ENCODE measurements at places on chromosomes 3 and 15.

DNA sequence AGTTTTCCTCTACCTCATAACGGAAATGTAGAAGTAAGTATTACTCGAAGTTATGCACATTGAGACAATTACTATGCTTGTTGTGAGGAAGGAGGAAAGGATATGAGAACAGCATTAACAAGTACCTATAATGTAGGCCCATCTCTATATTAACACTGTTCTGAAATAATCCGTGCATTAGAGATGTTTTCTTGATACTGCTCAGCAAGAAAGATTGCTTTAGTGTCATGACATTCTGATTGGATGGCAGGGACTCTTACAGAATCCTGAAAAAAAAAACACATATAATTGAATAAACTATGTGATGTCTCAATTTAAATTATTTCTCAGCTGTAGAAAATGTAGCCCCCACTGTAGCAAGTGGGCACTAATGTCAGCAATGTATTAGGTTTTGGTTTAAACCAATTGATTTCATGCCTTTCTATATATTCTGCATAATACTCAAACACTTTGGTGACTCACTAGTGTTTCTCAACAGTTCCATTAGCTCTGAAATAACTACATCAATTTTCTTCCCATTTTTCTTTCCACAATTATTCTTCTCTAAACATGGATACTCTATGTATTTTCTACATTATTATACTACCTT lies 598.3 kb upstream of the BCHE start:
- no peak for DNase-seq

- DNase-seq, result no peak
These were observed 3.2 kb downstream of the AKAP13 start for GRCh38 chr15:85383470-85384148.

GRCh38 chr3:48435774-48436476 lies 4.0 kb downstream of the CCDC51 start:
- DNase-seq, result peak; percentile 77

DNA sequence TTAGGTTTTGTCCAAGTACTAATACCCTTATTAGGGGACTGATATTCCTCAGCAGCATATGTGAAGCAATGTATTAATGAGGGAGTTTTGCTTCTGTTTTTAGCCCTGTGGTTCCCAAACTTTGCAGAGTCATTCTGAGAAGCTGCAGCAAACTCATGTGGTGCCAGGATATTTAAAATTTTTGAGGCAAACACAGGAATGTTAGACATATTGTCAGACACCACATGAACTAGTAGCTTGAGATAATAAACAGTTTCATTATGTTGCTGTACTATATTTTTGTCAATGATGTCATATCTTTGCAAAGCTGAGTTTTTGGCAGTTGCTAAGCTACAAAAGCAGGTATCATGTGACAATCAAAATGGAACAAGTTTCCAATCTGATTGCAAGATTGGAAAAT lies 36.6 kb downstream of the ATP6V1A start:
- DNase-seq, result no peak

DNA sequence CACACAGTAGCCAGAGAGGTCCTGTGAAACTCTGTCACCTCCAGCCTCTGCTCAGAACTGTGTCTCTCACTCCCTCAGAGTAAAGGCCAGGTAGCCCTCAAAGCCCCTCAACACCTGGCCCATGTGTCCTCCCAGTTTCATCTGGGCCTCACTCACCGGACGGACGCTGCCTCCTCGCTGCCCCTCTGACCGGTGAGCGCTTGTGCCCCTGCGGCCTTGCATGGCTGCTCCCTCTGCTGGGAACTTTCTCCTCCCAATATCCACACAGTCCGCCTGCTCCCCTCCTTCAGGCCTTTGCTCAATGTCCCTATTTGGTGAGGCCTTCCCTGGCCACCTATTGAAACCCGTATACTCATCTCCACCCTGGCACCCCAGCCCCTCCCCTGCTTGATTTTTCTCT lies 36.8 kb upstream of the TRH start:
- no peak for DNase-seq

DNA sequence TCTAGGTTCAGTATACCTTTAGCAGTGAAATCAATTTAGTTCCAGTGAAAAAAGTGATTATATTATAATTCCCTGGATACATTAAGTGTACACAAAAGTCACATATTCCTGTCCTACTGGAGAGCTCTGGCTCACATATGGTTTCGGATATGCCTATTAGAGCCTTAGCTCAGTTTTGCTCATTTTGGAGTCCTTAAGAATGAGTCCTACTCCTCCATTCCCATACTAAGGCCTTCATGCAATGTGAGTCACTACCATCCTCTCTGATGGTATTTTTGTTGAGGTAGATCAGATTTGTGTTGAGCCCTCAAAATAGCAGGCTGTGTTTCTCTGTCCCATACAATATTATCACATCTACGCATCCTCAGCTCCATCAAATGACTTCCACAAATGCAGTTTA lies 294.2 kb upstream of the COL8A1 start:
- DNase-seq, result no peak

DNA sequence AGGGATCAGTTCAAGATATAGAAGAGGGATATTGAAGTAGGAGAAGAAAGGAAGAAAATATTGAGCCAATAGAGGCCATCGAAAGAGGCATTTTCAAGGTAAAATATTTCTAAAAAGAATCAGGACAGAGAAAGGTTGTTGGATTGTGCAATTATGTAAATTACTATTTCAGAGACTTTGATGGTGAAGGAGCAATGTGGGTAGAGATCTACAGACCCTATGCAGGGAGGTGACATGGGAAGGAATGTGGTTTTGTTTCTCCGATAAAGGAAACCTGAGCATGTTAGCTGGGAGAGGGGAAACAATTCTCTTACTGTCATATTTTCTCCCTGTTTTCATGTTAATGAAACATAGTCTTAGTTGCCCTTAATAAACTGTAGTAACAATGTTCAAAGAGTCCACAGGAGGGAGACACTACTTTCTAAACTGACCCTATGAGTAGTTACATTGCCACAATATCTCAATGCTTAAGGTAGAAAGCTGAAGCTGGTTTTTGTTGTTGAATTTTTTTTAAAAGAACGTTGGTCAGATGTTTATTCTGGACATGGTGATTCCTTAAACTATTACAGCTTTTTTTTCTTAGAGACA lies 133.3 kb downstream of the GRM7 start:
- no peak for DNase-seq

DNA sequence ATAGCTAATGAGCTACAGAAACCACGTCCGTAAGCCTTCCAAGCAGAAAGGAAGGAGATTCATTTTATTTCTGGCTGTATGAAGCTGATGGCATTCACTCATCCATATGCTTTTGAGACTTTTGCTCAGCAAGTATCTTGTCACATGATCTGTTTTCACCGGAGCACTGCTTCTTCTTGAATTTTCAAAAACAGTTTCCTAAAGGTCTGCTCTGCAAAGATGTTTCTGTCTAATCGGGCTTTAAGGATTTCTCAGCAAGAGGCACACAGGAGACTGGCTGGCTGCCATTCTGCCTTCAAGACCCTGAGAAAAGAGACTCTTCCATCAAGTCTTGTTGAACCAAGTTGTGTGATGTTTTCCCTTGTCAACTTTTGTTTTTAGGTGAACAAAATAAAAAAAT lies 289.6 kb upstream of the LYSMD4 start:
- DNase-seq, result no peak

- DNase-seq, result no peak
These were observed 57.8 kb upstream of the KY start for GRCh38 chr3:134708671-134709070.

GRCh38 chr15:70327856-70328678 lies 230.3 kb upstream of the TLE3 start:
- DNase-seq, result no peak

DNA sequence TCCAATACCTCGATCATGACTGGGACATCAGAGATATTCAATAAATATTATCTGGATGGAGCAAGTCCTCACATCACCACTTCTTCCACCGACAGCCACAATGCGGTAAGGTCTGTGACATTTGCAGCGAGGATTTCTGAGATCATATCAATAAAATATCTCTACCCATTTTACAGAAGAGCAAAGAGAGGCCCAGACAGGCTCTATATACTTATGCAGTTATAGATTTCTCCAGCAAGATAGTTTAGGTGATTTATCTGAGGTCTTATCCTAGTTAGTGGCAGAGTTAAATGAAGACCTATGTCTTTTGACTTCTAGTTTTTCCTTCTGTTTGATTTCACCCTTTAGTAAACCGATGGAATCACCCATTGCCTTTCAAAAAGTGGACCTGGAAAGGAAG lies 81.6 kb downstream of the TNIK start:
- DNase-seq, result no peak

DNA sequence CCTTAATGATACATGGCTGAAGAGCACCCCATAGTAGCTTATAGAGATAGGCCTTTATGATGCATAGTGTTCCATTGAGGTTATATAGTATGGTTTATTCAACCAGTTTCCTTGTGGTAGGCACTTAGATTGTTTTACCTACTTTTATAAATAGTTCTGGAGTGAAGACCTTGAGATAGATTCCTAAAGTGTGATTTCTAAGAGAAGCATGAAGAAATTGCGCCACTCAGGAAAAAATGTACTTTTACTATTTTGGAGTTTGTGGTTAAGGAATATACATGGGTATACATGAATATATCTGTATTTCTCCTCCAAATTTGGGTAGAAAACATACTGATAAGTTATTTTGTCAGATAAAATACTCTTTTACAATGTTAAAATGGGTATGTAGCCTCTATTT lies 70.5 kb downstream of the CHD2 start:
- no peak for DNase-seq

DNA sequence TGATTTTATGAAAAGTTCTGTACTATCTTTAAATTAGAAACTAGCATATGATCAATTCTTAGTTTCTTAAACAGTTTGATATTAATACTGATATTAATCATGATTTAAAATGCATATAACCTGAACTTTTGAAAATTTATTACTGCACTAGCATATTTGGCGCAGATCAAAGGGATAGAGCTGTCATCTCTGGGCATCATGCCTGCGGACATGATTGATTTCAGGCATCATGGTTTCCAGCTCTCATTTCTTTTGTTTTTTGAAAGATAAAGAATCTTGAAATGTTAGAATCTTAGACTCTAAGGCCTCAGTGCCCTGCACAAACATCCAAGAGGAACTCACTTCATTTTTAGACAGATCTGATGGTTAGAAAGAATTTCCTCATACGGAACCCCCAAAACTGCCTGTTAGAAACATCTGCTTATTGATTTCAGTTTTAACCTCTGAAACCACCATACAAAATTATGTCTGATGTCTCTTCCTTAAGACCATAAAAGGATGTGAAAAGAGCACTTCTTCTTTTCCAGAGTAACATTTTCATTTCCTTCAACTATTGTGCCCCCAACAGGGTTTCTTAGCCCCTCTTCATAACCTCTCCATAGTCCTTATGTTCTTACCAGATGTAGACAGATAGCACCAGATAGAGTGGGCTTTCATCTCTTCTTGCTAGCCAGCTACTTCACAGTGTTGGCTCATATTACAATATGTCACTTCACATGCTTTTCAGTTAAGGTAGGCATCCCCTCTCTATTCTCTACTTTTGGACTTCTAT lies 110.8 kb downstream of the BBX start:
- no peak for DNase-seq

DNA sequence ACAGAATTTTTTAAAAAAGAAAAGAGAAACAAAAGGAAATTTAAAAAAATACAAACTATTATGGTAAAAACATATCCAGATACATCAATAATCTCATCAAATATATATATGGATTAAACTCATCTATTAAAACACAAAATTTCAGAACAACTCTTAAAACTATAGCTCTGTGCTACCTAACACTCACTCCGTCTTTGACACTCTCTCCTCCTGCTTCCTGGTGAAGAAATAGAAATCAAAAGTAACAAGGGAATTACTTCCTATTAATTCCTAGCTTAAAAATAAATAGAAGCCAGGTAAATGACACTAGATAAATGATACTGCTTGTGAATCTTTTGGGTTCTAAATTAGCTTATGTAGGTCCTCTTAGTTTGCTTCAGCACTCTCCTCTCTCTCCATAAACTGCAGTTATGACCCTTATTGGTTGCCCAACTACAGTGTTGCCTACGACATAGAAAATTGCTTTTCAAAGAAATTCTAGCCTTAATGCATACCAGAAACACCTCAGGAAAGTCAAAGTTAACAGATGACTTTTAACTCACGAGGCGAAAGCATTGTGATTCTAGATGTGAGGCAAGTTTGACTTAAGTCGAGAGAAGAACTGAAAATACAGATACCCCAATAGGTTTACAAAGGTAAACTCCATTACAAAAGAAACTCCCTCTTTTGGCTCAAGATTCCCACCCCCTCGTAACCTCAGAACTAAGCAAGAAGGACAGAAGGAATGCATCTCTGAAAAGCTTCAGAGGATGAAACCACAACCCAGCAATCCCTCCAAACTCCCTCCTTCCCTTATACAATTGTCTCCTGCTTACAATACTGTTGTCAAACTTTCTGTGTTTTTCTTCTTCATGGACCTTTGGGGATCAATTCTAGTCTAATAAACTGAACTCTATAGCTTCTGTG lies 394.7 kb downstream of the FGF12 start:
- DNase-seq, result no peak

DNA sequence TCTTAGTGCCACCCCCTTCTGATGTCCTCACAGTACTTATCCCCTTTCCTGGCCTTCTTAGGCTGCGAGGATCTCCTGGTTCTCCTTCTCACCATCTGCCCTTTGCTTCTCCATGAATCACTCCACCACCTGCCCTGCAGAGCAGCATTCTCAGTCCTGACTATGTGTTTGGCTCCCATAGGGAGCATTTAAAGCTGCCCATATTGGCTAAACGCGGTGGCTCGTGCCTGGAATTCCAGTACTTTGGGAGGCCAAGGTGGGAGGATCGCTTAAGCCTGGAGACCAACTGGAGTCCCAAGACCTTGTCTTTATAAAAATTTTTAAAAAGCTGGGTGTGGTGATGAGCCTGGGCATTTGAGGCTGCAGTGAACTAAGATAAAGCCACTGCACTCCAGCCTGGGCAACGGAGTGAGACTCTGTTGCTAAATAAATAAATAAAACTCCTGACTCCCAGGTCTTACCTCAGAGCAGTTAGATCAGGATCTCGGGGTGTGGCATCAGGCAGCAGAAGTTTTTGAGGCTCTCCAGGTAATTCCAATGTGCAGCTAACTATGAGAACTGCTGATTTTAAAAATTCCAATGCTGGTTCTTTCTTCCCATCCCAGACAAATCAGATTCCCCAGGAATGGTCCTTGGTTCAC lies 36.2 kb upstream of the TLE3 start:
- DNase-seq, result no peak

- no peak for DNase-seq
These were observed 1.9 kb upstream of the BLOC1S6 start for GRCh38 chr15:45585069-45585791.

GRCh38 chr3:159944781-159945180 lies 43.9 kb upstream of the IL12A start:
- DNase-seq, result no peak

GRCh38 chr15:93223803-93224202 lies 134.8 kb upstream of the RGMA start:
- no peak for DNase-seq

GRCh38 chr15:89197503-89197971 lies 23.8 kb downstream of the RLBP1 start:
- DNase-seq, result no peak

- DNase-seq, result no peak
These were observed 466.0 kb upstream of the NR2F2 start for GRCh38 chr15:95864467-95864886.
